ENCODE measurements at places on chromosomes 13 and 19. TPM values are rescaled to one million over a fixed set of nuclear protein-coding genes. Genes with fewer than 3 reads are reported as not detected.

Gene IRGC
- polyA plus RNA-seq, result not detected

Gene CEACAM21
- 1.9 TPM for polyA plus RNA-seq

Gene RUVBL2
- 118 TPM for polyA plus RNA-seq

Gene VSIG10L
- 5.6 TPM for polyA plus RNA-seq
